T-helper 2 cell (primary cell): ENCODE measurements at places on chromosomes 16 and 17.

DNA sequence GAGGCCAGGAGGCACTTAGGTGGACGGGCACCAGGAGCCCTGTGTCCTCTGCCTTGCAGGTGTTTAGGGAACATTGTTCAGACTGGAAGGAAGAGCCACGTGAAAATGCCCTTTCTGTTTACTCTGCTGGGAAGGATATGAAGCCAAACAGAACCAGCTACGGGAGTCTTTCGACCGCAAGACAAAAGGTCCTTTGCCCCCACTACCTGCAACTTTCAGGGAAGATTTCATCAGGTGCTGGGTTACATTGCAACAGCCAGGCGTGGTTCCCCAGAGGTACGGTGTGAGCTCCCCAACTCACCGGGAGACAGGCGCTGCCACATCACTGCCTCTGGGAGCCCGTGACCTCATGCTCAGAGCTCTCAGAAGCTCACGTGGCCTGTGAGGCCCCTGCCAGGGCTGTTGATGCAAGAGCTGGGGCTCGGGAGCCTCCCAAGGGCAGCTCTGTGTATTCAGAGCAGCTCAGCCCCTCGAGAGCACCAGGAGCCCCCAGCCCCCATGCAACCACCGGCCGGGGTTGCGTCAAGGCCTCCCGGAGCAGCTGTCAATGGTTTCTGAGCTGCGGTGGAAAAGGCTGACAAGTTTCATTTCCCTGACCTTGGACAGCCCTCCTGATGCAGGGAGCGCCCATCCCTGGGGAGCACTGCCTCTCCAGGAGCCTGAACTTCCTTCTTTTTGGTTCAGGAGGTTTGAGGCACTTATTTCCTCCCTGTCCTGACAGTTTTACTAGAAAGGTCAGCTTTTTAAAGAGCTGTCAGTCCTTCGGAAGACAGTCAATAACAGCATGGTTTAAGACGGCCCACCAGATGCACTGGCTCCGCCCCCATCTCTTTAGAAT lies 42.1 kb downstream of the TBC1D16 start:
- DNase-seq, result peak; percentile 13

DNA sequence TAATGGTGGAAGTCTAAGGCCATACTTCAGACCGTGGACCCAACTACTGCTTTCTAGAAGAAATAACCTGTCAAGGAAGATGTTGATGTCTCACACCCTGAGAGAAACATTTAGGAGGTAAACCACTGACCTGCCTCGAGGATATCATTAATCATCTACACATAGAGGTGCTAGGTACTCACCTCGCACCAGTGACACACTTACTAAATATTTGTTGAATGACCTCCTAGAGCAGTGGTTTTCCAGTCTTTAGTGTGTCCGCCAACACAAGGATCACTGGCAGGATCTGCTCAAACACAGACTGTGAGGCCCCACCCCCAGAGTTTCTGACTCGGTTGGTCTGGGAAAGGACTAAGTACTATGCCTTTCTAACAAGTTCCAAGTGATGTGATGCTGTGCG lies 197.4 kb upstream of the CACNG5 start:
- DNase-seq, result no peak

DNA sequence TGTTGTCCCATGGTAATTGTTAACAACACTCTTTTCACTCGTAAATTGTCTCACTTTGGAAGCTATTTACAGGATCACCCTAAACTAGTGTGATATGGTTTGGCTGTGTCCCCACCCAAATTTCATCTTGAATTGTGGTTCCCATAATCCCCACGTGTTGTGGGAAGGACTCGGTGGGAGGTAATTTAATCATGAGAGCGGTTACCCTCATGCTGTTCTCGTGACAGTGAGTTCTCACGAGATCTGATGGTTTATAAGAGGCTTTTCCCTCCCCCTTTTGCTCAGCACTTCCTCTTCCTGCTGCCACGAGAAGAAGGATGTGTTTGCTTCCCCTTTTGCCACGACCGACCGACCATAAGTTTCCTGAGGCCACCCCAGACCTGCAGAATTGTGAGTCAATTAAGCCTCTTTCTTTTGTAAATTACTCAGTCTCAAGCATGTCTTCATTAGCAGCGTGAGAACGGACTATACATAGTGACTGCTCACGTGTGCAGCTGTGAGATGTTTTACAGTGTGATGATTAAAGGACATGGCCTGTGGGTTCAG lies 34.4 kb downstream of the DNAH3 start:
- DNase-seq, result no peak

GRCh38 chr16:68319185-68319908 lies 8.5 kb downstream of the PRMT7 start:
- DNase-seq, result peak; percentile 4

GRCh38 chr16:4120176-4120575 lies 3.9 kb upstream of the ADCY9 start:
- DNase-seq, result no peak

DNA sequence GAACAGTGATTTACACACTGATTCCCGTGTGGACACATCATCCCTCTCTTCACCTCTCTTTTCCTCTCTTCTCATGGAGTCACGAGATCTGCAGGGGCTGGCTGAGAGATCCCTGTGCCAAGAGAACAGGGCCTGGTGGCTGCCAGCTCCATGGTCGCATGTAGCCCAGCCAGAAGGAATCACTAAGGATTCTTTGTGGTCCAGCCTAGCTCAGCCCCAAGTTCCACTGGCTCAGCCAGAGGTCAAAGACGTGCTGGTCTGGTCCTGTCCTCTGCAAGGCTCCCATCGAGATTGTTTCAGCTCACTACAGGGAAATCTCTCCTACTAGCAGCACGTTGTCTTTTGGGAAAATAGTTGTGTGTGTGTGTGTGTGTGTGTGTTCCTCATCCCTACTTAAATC lies 66.4 kb downstream of the NDEL1 start:
- DNase-seq, result no peak

- DNase-seq, result no peak
Observed at GRCh38 chr17:7852262-7852670, 2.6 kb upstream of the TMEM88 start.

DNA sequence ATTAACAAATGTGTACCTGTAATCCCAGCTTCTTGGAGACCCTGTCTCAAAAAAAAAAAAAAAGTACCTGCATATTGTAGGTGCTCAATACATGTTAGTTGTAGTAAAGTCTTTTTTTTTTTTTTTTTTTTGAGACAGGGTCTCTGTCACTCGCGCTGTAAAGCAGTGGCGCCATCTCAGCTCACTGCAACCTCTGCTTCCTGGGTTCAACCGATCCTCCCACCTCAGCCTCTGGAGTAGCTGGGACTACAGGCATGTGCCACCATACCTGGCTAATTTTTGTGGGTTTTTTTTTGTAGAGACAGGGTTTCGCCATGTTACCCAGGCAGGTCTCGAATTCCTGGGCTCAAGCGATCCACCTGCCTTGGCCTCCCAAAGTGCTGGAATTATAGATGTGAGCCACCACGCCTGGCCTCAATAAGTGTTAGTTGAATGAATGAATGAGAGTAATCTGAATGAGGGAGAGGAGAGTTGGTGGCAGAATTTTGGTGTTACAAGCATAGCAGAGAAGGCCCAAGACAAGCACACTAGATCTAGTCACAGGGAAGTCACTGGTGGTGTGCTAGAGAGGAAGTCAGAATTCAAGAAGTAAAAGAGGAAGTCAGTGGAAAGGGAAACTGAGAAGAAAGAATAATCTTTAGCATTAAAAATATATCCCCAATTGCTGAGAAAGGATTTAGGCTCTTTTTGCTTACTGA lies 9.4 kb upstream of the MYL4 start:
- no peak for DNase-seq

- DNase-seq, result no peak
Observed at GRCh38 chr17:47711366-47712099, 17.6 kb downstream of the TBKBP1 start.

DNA sequence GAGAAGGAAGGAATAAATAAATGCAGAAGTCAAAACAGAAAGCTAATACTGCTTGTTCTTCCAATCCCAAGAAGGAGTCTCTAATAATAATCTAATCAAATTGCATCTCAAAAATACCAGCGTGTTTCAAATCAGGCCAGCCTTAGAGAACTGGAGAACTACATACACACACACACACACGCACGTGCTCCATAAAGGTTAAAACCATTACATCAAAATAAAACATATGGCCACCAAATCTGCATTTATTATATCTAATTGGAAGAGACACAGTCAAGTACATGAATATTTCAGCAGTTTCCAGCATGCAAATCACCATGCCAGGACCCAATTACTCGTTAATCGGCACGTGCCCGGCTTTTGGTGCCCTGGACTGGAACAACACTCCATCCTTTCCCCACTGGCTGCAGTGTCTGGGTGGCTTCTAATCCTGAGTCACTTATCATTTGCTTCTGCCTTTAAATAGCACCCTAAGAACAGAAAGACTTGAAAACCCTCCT lies 20.4 kb upstream of the KDM8 start:
- DNase-seq, result no peak

- no peak for DNase-seq
Observed at GRCh38 chr17:62720126-62720850, 87.8 kb downstream of the MARCHF10 start.

- DNase-seq, result no peak
Observed at GRCh38 chr16:57446531-57447185, 527 bp downstream of the CIAPIN1 start.

GRCh38 chr16:79310710-79311109 lies 289.8 kb downstream of the MAF start:
- no peak for DNase-seq

DNA sequence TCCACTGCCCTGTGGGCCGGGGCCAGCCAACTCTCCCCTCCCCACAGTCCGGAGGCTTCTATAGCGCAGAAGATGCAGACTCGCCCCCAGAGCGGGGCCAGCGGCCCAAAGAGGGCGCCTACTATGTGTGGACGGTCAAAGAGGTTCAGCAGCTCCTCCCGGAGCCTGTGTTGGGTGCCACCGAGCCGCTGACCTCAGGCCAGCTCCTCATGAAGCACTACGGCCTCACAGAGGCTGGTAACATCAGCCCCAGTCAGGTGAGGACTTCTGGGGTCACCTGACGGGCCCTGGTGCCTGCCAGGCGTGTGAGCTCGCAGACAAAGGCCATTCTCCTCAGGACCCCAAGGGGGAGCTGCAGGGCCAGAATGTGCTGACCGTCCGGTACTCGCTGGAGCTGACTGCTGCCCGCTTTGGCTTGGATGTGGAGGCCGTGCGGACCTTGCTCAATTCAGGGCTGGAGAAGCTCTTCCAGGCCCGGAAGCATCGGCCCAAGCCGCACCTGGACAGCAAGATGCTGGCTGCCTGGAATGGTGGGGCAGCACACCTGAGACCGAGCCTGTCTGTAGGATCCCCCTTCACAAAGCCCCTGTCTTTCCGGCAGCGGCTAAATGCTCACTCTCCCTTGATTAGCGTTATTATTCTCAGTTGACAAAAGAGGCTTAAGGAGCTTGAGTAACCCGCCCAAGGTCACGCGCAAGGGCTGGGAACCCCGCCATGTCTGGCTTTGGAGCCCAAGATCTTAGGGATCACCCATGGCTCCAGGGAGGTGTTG lies 3.9 kb downstream of the SPATA20 start:
- DNase-seq, result no peak

GRCh38 chr17:14311981-14312380 lies 11.1 kb downstream of the HS3ST3B1 start:
- no peak for DNase-seq

DNA sequence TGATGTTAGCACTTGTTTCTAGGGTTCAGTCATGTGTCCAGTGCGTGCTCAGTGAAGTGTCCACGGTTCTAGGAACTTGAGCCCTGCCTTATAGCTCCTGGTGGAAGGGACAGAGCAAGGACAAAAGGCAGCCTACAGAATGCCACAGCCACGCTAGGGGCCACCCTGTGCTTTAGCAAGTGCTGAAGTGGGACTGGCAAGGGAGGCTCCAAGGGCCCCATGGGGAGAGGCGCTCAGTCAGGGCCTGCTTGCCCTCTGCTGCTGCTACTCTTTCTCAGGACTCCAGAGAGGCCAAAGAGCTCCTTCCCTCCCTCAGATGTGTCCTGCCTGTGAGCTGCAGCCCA lies 6.8 kb downstream of the NT5C start:
- DNase-seq, result no peak

GRCh38 chr17:64682261-64683181 lies 20.4 kb upstream of the SMURF2 start:
- DNase-seq, result no peak

- no peak for DNase-seq
Observed at GRCh38 chr16:84331998-84332780, 36.1 kb upstream of the ATP2C2 start.

DNA sequence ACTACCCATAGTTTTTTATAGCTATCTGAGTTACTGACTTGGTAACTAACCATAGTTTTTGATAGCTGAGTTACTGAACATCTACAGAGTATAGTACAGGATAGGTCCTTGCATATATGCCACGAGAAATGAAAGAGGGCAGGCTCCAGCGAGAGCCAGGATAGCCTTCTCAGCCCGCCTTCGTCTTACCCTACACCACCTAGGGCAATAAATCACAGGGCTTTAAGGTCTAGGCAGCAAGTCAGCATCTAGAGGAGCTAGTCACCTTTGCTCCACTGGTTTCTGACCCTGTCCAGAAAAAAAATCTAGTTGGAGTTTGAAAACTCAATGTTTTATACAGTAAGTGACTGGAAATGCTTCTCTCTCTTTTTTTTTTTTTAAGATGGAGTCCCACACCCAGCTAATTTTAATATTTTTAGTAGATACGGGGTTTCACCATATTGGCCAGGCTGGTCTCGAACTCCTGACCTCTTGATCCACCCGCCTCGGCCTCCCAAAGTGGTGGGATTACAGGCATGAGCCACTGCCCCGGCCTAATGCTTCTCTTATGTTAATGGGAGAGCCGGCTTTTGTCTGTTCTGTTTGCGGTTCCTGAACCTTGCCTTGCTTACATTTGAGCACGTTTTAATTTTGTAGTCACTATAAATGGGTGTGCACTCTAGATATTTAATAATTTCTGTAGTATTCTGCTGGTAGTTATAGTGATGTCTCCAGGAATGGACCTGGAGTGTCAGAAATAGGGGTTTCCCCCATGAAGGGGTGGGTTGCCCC lies 2.8 kb downstream of the BFAR start:
- DNase-seq, result no peak

DNA sequence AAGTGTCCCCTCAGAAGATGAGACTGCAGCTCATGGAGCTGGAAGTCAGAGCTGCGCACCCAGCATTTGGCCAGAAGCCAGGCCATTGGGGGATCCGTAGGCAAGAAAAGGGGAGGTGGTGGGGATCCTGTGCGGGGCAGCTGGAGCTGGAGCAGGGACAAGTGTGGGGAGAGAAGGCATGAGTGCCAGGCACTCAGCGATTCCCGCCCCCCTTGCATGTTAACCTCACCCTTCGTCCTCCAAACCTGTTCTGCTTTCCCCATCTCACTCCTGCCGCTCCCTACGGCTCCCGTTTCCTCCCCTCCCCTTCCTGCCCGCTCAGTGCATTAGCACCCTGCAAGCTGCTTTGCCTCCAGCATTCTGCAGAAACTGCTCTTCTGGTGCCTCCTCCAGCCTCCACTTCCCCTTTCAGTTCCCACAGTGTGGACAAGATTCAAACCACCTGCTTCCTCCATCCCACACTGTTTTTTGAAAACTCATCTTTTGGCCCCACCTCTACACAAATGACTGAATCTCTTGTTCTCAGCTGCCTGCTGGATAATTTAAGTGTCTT lies 5.6 kb downstream of the ALOX15 start:
- no peak for DNase-seq
